ENCODE measurements at places on chromosomes 11 and 22. TPM values are rescaled to one million over a fixed set of nuclear protein-coding genes. Genes with fewer than 3 reads are reported as not detected.

DNA sequence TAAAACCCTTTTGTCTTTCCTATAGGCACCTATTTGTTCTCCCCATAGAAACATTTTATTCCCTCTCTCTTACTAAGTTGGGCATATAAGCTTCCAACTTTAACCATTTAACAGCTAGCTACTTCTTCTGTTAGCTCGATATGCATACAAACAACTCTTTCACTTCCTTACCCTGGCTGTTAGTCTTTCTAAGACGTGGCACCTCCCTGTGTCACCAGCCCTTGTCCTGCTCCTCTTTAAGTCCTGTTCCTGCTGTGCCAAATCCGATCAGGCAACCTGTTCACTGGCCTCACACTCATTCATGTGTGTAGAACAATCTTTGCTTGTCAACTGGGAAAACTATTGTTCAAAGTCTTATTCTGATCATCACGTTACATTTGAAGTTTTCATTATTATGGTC lies 1376.1 kb upstream of the TENM4 start:
- H3K4me1 ChIP-seq = no peaks in the 10 kb centered on the region
- H3K27ac ChIP-seq = no peak overlapping the region
- no peak overlapping the region for H3K4me3 ChIP-seq
- no peak for DNase-seq
- no peaks in the 10 kb centered on the region for H3K27me3 ChIP-seq
- no peaks in the 10 kb centered on the region for H3K36me3 ChIP-seq

GRCh38 chr11:94604482-94604881 lies 37.3 kb downstream of the PIWIL4 start:
- no peaks in the 10 kb centered on the region for H3K27me3 ChIP-seq
- H3K27ac ChIP-seq = no peak overlapping the region
- H3K36me3 ChIP-seq = peaks cover 9% of the 10 kb centered on the region

Gene SCGB2A2
- not detected for total RNA-seq

- no peak for DNase-seq
- H3K27ac ChIP-seq = peak overlapping the region; percentile 15
- H3K27me3 ChIP-seq = no peaks in the 10 kb centered on the region
- no peak overlapping the region for H3K4me3 ChIP-seq
- H3K36me3 ChIP-seq = peaks cover 3% of the 10 kb centered on the region
- H3K4me1 ChIP-seq = peaks cover 69% of the 10 kb centered on the region
Observed at GRCh38 chr22:23222033-23222792, 41.9 kb downstream of the BCR start.

GRCh38 chr11:83836883-83837654 lies 550.9 kb upstream of the CCDC90B start:
- H3K4me1 ChIP-seq = peaks cover 3% of the 10 kb centered on the region
- DNase-seq = peak; percentile 31
- H3K27me3 ChIP-seq = peaks cover 26% of the 10 kb centered on the region
- no peak overlapping the region for H3K4me3 ChIP-seq
- no peaks in the 10 kb centered on the region for H3K36me3 ChIP-seq

Gene FBXO3
- 37.2 TPM for total RNA-seq

Gene C11orf52
- total RNA-seq = 16.2 TPM

Gene MFRP
- not detected for total RNA-seq

DNA sequence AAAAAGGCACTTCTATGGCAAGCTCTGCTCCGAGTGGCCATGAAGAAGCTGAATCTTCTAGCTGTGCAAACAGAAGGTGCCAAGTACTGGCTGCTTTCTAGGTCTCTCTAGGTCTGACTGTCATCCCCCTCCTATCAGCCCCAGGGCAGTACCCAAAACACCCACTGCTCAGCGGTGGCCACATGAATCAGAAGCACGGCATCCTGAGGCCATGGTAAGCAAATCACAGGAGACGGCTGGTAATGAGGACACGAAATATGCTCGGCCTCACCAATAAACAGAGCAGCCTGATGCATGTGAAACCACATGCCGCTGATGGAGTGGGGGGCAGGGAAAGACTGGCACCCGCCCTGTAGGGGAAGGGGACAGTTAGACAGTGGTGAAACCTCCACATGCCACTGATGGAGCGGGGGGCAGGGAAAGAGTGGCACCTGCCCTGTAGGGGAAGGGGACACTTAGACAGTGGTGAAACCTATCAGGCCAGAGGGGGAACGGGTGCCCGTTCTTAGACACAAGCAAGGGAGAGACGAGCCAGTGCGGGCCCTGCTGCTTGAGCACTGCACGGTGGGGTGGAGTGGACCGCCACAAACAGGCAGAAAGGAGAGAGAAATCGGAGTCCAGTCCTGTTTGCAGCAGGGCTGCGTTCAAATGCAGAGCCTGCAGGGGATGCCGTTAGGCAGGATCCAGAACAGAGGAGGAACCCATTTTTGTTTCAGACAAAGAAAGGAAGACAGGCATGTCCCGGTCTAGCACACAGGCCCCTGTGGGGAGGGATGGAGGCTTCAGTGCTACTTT lies 29.9 kb upstream of the MOB2 start:
- no peak for DNase-seq
- H3K4me3 ChIP-seq = no peak overlapping the region
- no peaks in the 10 kb centered on the region for H3K27me3 ChIP-seq

DNA sequence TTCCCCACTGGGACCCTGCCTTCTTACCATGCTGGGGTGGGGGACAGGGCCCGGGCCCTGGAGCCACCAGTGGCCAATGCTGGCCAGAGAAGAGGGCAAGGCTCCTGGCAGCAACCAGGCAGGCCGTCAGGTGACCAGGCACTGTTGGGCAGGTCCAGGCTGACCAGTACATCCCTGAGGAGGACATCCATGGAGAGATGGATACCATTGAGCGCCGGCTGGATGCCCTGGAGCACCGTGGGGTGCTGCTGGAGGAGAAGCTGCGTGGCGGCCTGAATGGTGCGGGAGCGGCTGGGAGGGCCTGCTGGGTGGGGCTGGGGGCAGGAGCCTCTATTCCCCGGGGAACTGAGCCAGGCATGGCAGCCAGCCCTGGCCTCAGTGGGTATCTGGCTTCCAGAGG lies 21.0 kb downstream of the C22orf23 start:
- no peak overlapping the region for H3K27ac ChIP-seq
- H3K4me3 ChIP-seq = no peak overlapping the region
- H3K4me1 ChIP-seq = no peaks in the 10 kb centered on the region
- peaks cover 13% of the 10 kb centered on the region for H3K36me3 ChIP-seq

DNA sequence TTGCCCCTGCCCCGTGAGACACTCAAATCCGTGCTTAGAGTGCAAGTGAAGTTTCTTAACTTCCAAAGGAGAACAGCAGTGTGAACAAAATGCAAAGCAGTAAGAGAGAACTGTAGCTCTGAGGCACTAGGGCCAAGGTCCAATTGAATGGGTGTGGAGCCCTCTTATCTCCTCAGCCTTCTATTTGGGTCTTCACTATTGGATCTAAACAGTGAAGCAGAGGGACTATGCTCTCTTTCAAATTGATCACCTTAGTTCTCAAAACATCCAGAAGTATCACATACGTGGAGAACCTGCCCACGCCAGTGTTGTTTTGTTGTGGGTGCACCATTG lies 49.6 kb downstream of the C22orf31 start:
- peak overlapping the region; percentile 24 for H3K27ac ChIP-seq
- no peak overlapping the region for H3K4me3 ChIP-seq
- peaks cover 26% of the 10 kb centered on the region for H3K4me1 ChIP-seq
- no peaks in the 10 kb centered on the region for H3K36me3 ChIP-seq
- no peak for DNase-seq
- no peaks in the 10 kb centered on the region for H3K27me3 ChIP-seq

GRCh38 chr11:124302347-124303125 lies 11.2 kb downstream of the OR8D1 start:
- no peaks in the 10 kb centered on the region for H3K36me3 ChIP-seq
- no peak overlapping the region for H3K4me3 ChIP-seq
- no peak for DNase-seq
- H3K27me3 ChIP-seq = no peaks in the 10 kb centered on the region
- H3K27ac ChIP-seq = no peak overlapping the region

- H3K4me1 ChIP-seq = peaks cover 20% of the 10 kb centered on the region
- no peak overlapping the region for H3K4me3 ChIP-seq
- DNase-seq = no peak
- H3K36me3 ChIP-seq = no peaks in the 10 kb centered on the region
- H3K27me3 ChIP-seq = peaks cover 49% of the 10 kb centered on the region
- no peak overlapping the region for H3K27ac ChIP-seq
Observed at GRCh38 chr11:46235777-46236688, 41.4 kb upstream of the CREB3L1 start.

Gene ATG2A
- total RNA-seq = 35.0 TPM

DNA sequence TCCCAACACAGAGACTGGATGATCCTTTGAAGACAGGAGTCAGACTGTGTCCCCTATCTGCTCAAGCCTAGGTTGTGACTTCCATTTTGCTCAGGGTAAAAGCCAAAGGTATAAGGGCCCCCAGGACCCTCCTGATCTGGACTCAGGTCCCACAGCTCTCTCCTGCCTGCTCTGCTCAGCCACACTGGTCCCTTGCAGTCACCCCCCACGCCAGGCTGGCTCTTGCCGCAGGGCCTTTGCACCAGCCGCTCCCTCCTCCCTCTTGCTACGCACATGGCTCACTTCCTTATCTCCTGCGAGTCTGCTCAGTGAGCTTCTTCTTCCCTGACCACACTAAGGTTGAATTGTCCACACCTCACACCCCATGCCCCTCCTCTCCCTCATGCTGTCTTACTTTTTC lies 28.4 kb upstream of the CACNG2 start:
- no peak overlapping the region for H3K27ac ChIP-seq
- no peaks in the 10 kb centered on the region for H3K4me1 ChIP-seq
- no peak overlapping the region for H3K4me3 ChIP-seq
- H3K36me3 ChIP-seq = no peaks in the 10 kb centered on the region

Gene OR5B21
- not detected for total RNA-seq

DNA sequence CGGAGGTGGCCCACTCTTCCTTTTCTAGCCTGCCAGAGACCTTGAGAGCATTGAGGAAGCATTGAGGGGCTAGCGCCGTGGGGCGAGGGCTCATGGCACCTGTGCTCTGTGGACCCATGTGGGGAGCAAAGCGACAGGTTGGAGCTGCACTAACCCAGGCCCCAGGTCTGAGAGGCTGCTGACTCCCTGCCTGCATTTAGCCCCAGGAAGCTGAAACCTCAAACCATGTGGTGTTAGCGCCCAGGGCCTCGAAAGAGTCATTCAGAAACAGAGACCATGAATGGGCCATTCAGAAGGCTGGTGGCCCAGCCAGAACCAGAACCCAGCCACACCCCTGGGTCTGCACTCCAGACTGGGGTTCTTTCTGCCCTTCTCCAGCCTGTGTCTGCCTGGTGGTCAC lies 88.6 kb downstream of the BCR start:
- H3K4me1 ChIP-seq = peaks cover 5% of the 10 kb centered on the region
- H3K4me3 ChIP-seq = no peak overlapping the region
- H3K27me3 ChIP-seq = no peaks in the 10 kb centered on the region
- DNase-seq = no peak

DNA sequence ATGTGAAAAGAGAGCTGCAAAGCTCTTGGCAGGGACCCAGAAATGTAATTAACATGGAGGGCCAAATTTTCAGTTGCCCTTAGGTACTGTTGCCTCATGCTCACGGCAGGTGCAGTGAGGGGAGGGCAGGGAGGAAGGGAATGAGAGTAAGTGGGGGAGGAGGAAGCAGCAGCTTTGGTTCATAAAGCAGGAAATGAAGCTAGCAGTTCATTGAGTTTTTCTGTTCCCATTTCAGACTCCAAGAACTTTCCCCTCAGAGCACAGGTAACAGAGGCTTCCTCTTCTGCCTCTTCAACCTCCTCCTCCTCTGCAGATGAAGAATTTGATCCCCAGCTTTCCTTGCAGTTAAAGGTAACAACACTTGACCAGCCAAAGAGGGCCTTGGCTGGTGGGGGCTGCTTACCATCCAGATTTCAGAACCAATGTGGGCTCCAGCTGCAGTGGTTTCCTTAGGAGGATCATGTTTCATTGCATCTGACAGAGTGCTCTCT lies 57.9 kb upstream of the PARVA start:
- no peak for DNase-seq
- H3K36me3 ChIP-seq = peaks cover 3% of the 10 kb centered on the region
- no peaks in the 10 kb centered on the region for H3K27me3 ChIP-seq
- H3K4me1 ChIP-seq = peaks cover 1% of the 10 kb centered on the region

DNA sequence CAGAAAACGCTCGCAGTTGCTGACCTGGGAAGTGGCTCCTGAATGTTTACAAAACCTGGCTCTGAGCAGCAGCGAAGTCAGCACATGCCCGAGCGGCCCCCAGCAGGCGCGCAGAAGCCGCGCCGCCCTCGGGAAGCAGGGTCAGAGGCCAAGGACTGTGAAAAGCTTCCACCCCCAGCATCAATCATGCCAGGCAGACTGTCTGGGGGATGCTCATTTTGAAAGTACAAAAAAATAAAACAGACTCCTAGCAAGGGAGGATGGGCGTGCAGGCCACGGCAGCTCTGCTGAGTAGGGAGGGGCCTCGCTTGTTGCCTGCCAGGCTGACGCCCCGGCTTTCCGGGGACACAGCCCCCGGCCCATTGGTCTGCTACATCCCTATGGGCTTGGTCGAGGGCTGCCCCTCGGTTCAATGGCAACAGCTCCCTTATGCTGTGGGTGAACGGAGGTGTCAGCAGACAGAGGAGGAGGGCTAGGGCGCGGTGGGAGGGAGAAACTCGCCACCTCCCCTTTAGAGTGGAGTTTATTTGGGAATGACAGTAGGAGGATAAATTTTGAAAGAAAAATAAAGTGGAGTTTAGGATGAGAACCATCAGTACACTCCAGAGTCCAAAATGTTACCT lies 37.7 kb upstream of the GNB1L start:
- H3K27me3 ChIP-seq = peaks cover 22% of the 10 kb centered on the region
- H3K36me3 ChIP-seq = peaks cover 1% of the 10 kb centered on the region
- no peak for DNase-seq
- peaks cover 11% of the 10 kb centered on the region for H3K4me1 ChIP-seq
- H3K27ac ChIP-seq = no peak overlapping the region
- H3K4me3 ChIP-seq = no peak overlapping the region
